ENCODE measurements at places on chromosomes 16 and 17.
A peak's percentile ranks its signal among the peaks of the same experiment; 100 is the strongest.

DNA sequence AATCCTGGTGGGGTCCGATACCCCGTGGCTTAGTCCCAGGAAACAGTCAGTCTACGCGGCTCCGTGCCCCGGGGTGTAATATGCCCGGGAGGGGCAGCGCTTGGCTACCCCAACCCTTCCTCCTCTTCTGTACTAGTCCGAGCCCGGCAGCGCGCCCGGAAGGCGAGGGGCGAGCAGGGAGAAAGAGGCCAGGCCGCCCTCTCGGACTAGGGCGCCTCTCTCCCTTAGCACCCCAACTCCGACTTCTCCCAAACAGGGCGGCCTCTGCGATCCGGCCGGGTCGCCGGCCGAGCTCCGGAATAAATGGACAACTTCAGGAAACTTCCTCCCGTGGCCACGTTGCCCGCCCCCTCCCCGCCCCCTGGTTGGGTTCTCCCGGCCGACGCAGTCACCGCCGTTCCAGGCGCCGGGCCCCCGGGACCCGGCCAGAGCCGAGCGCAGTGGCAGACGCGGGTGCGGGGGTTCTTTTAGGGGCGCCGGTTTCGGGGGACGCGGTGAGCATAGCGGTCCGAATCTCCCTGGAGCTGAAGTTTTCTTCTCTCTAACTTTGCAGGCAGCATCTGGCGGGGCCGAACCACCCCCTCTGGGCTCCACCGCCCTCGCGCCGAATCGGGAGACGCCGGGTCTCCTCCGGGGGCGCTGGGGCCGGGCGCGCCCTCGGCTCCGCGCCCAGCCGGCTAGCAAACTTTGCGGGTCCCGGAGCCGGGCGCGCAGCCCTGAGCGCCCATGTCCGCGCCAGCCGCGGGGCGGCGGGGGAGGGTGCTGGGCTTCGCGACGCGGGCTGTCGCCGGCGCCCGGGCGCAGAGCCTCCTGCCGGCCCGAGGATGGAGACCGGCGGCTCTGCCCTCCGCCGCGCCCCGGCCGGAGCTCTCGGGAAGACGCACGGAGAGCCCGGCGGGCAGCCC lies at the start of gene SDK2:
Gene SDK2 (minus strand): TSS at position 301 of the 905 bp plus-strand sequence. CDS start 357 bp downstream, outside the sequence.
- DNase-seq, result peak; percentile 28

DNA sequence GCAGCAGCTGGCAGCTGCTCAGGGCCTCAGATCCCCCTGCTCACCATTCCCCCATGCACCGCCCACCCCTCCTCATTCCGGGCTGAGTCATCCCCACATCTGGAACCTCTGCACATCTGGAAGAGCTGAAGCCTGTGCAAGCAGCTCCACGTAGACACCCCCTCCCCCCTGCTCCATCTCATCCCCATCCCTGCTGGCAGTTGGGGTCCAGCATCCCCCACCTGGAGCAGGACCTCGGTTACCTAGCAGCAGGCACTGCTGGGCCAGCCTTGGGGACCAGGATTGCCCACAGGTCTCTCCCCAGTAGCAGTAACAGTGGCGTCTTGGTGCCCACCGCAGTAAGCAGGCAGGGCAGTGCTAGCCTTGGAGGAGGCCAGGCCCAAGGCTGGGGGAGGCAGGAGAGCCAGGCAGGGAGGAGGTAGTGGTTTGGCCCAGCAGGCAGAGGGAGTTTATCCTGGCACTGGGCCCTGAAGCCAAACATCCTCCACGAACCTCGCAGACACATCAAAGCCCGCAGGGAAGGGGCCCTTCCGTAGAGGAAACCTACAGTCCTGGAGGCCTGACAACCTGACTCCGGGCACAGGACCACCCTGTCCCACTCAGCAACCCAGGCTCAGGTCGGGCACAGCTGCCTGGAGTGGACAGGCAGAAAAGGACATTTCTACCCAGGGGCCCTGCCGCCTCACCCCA lies 7.7 kb upstream of the TMEM92 start:
- DNase-seq, result no peak

GRCh38 chr17:75191584-75191983 lies 8.8 kb upstream of the SUMO2 start:
- DNase-seq, result no peak

GRCh38 chr16:83926726-83927397 lies 26.2 kb upstream of the OSGIN1 start:
- peak; percentile 71 for DNase-seq

- no peak for DNase-seq
Observed at GRCh38 chr16:73874324-73874723, 422.3 kb upstream of the PSMD7 start.

- no peak for DNase-seq
Observed at GRCh38 chr16:27813591-27813990, 249.9 kb downstream of the GSG1L start.

- no peak for DNase-seq
Observed at GRCh38 chr16:56263711-56264608, 72.7 kb downstream of the GNAO1 start.

DNA sequence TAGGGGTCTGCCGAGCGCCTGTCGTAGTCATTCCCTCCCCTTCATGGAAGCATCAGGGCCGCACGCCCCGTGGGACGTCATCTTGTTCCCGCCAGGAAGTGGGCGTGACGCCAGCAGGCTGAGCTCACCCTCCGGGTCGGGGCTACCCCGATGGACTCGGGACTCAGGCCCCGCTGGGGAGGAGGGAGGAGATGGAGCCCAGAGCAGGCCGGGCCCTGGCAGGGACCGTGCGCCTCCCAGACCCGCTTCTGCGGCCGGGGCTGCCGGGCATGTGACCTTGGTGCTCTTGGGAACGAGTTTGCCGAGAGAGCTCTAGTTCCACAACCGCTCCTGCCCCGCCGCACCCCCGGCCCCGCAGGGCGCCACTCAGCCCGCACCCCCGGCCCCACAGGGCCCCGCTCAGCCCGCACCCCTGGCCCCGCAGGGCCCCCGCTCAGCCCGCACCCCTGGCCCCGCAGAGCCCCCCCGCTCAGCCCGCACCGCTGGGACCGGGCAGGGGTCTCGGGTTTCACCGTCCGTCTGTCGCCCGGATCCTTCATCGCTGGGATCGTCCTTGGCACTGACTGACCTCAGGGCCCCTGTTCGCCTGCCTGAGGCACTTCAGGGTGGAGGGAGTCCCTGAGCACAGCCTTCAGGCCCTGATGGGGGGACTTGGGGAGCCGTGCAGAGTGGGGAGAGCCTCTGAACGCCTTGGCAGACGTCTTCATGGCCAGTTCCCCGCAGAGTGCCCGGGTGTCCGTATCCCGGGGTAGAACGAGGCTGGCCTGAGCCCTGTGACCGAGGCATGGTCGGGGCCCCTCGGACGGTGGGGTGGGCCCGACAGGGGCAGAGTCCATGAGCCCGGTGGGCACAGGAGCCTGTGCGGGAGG lies 5.8 kb downstream of the CACNA1H start:
- DNase-seq, result no peak
